HuH-7.5 (cell line): ENCODE measurements at places on chromosomes 7 and 10.

- no peak for DNase-seq
Measured at GRCh38 chr10:43861966-43862751, 213.5 kb upstream of the ZNF32 start.

- DNase-seq = peak; percentile 39
Measured at GRCh38 chr7:66013938-66014337, 31.9 kb upstream of the GUSB start.

- DNase-seq = no peak
Measured at GRCh38 chr7:108627476-108628051, 57.9 kb downstream of the DNAJB9 start.

- peak; percentile 5 for DNase-seq
Measured at GRCh38 chr10:52066383-52066782, 247.7 kb upstream of the DKK1 start.

GRCh38 chr7:106827626-106828025, 37.5 kb upstream of the PIK3CG start:
- DNase-seq = no peak

- peak; percentile 96 for DNase-seq
Measured at GRCh38 chr7:99374111-99375064, at the start of gene ARPC1B. TSS of gene ARPC1B (plus strand) at chr7:99374730. CDS start at chr7:99385715, 10,985 bp downstream.

GRCh38 chr7:157601530-157601929, 264.7 kb downstream of the DNAJB6 start:
- DNase-seq = no peak

GRCh38 chr10:100776671-100777070, 31.3 kb downstream of the PAX2 start:
- DNase-seq = no peak

DNA sequence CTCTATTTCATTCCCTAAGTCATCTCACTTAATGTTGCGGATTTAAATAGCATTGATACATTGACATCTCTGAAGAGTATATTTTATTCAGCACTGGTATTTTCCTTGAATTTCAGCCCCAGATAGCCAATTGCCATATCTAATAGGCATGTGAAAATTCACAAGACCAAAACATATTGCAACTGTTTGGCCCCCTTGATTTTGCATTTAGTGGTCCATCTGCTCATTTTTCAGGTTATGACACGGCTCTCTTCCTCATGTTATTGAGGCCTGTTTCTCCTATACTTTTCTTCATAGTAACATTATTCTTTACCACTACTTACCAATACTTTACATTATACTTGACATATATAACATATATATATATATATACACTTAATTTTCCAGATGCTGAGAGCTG, 43.7 kb downstream of the MKLN1 start:
- DNase-seq = no peak

GRCh38 chr10:53846809-53847208, 954.2 kb downstream of the PCDH15 start:
- DNase-seq = no peak

DNA sequence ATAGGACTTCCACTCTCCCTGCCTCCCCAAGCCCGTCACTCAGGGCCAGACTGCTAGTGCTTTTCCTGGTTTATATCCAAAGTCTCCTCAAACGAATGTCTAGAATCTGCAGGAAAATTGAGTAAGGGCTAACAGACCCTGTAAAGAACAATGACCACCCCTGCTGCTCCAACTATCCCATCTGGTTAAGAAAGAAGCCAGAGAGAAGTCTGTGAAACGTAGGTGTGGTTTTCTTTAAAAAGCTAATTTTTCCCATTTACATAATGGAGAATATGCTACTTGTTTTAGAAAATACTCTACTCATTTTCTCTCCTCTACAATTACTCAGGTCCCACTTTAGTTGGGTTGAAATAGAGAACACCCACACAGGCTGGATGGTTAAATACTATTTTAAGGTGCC, 72.5 kb downstream of the FAM13C start:
- no peak for DNase-seq

- no peak for DNase-seq
Measured at GRCh38 chr7:36064676-36065075, 88.4 kb upstream of the EEPD1 start.

GRCh38 chr10:58158806-58159205, 108.9 kb downstream of the IPMK start:
- no peak for DNase-seq

DNA sequence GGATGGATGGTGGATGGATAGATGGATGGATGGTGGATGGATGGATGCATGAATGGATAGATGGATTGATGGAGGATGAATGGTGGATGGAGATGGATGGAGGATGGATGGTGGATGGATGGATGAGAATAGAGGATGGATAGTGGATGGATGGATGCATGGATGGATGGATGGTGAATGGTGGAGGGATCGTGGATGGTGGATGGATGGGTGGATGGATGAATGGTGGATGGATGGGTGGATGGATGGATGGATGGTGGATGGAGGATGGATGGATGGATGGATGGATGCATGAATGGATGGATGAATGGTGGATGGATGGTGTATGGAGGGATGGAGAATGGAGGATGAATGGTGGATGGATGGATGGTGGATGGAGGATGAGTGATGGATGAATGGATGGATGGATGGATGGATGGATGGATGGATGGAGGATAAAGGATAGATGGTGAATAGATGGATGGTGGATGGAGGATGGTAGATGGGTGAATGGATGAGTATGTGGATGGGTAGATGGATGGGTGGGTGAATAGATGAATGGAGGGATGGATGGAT, 76.3 kb downstream of the PDGFA start:
- no peak for DNase-seq

DNA sequence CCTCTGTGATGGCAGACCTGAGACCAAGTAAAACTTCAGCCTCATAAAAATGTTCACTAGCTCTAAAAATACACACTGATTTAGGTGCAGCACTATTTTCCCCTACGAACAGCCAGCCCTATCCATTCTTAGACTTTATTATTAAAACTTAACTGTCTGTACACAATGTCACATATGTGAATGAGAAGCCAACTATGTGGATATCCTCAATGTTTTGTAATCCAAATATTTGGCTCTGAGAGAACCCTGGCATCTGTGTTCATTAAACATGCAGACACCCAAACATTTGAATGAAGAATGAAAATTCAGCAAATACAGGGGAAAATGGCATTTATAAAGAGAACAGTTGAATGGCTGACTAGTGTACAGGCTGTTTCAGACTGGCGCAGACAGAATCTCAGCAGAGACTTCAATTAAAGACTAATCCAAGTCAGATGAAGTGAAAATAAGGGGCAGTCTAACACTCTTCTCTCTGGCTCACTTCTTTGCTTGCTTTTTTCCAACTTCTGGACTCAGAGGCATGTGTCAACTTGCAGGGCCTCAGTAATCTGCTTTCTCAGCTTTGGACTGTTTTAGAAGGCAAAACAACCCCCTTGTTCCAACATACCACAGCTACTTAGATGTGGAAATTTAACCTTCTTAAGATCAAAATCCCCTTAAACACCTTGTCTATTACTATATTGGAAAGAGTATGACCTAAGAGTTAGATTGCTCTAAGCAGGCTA, 47.4 kb upstream of the FAM180A start:
- DNase-seq = no peak

DNA sequence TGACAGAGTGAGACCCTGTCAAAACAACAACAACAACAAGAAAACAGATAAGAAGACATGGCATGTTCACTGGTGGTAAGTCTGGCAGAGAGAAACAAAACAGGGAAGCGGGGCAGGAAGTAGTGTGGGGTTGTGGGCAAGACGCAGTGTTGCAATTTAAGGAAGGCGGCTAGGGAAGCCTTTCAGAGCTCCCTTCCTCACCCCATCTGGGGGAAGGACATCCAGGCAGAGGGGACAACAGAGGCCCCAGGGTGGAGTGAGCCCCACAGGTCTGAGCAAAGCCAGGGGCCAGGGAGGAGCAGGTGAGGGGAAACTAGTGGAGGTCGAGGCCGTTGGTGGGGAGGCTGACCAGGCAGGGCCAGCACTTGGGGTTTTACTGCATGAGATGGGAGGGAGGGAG, 16.8 kb downstream of the LAT2 start:
- DNase-seq = no peak
